ENCODE measurements at places on chromosomes 12 and 14.

- DNase-seq = peak; percentile 73
Observed at GRCh38 chr14:24430682-24431568, 1.2 kb downstream of the KHNYN start.

DNA sequence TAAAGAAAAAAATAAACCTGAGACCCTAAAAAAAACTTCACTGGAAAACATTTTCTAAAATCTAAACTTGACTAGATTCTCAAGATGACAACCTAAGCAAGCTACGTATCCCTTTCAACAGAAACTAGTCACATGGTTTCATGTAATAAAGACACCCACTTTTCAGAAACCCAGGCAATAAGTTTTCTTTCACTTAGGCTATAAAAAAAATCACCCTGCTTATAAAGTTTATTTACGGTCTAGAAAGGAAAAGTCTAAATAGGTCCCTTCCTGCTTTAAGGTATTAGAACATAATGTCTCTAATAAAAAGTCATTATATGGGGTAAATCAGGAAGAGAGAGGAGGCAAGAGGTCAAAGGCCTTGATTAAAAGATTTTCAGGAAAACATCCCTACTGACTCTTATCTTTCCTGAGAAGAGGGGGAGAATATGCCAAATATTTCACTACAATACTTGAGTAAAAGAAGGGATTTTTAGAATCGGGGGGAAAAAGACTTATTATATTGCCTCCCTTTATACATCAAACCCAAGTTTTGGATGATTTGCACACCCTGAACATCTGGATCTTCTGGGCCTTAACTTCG is 9.5 kb downstream of the CLIP1 start:
- peak; percentile 61 for DNase-seq

- no peak for DNase-seq
Observed at GRCh38 chr12:132603240-132604150, 6.9 kb downstream of the LRCOL1 start.

DNA sequence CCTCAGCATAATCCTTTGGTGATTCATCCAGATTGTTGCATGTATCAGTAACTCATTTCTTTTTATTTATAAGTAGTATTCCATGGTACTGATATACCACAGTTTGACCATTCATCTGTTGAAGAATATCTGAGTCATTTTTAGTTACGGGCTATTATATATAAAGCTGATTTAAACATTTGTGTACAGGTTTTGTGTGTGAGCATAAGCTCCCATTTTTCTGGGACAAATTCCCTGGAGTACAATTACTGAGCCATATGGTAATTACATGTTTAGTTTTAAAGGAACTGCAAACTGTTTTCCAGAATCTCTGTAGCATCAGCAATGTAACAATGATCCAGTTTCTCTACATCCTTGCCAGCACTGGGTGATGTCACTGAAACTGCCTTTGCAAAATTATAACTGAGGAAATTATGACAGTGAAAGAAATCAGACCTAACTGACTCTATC is 236.2 kb upstream of the KRR1 start:
- no peak for DNase-seq

GRCh38 chr12:2772370-2772769 is 22.4 kb upstream of the FKBP4 start:
- DNase-seq = no peak

DNA sequence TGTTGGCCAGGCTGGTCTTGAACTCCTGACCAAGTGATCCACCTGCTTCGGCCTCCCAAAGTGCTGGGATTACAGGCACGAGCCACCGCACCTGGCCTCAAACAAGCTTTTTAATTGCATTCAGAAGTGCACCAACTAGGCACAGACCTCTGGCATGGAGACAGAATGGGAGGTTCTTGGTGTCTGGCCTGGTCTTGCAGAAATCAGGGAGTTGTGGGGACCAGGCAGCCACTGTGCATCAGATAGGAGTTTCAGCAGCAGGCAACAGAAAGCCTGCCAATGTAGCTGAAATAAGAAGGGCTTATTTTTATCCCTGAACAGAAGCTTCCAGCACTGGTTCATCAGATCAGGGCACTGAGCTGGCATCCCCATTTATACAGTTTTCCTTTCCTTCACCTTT is 22.2 kb upstream of the TCL1B start:
- DNase-seq = no peak

DNA sequence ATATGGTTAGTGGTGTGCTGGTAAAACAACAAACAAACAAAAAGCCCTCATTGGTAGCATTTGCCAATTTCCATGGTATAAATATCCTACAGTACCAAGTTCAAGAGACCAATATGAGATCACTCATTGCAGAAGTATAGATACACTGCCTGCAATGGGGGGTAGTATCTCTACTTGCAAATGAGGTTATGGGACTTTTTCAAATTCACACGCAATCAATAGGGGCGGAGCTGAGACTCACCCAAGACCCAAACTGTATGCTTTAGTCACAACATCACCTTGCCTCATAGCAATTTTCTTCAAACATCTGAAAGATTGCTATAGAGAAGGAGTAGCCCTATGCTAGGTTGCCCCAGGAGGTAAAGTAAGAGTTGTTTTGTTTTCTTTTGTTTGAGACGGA is 93.7 kb downstream of the VCPKMT start:
- DNase-seq = no peak

DNA sequence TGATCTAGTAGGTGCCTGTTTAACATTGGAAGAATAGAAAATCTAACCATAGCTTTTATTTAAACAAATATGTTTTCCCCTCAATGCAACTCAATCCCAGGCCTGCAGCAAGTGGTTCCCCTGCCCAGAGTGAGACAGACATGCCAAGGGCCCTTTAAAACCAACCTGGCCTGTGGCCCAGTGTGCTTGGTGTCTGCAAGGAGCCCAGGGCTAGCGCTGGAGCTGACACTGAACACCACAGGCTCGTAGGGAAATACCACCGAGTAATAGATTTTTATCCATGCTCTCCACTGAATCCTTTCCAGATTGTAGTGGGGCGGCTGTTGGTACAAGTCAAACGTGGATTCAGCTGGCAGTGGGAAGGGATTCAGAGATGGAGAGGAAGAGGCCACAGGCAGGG is 95.6 kb upstream of the NRXN3 start:
- DNase-seq = no peak

DNA sequence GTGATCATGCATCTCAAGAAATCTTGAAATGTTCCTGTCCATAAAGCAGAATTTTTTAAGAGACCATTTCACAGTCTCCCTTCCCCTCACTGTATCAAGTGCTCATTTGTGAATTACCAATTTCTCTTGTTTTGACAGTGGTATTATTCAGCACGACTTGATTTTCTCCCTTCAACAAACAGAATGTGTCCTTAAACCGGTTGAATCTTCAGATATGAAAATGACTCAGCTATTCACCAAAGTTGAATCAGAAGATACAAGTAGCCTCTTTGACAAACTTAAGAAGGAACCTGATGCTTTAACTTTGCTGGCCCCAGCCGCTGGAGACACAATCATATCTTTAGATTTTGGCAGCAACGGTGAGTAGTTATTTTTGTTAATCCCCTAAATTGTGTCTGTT is 25.5 kb upstream of the SNAPC1 start:
- no peak for DNase-seq

DNA sequence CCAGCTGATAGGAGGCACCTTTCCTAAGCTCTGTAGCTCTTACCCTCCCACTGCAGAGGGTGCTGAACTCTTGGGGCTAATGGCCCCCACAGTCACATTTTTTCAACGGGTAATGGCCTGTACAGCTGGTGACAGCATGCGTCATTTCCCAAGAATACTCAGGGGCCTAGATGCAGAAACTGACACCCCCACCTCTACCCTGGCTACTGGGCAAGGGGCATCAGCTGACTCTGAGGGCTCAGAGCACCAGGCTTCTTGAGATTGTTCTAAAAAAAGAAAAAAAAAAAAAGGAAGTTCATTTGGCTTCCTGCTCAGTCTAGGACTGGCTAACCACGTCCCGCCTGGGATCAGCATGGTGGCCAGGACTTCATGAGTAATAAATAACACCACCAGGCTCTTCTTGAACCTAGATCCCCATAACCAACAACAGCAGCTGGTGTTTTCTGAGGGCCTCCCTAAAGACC is 35.2 kb downstream of the ZFP36L1 start:
- DNase-seq = peak; percentile 24

GRCh38 chr14:53501361-53502211 is 348.5 kb upstream of the DDHD1 start:
- no peak for DNase-seq

DNA sequence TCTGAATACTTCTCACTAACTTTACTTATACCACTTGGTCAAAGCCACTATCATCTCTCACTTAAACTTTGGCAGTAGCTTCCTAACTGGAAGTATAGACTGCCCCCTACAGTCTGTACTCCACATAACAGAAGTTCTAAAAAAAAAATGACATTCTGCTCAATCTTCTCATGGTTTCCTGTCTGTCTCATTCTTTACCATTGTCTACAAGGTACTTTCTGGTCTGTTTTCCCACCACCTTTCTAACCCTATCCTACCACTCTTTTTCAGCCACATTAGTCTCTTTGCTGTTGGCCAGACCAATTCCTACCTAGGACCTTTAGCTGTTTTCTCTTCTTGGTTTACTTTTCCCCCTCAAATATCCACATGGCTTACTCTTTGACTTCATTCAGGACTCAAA is 14.7 kb downstream of the CPSF6 start:
- DNase-seq = no peak

DNA sequence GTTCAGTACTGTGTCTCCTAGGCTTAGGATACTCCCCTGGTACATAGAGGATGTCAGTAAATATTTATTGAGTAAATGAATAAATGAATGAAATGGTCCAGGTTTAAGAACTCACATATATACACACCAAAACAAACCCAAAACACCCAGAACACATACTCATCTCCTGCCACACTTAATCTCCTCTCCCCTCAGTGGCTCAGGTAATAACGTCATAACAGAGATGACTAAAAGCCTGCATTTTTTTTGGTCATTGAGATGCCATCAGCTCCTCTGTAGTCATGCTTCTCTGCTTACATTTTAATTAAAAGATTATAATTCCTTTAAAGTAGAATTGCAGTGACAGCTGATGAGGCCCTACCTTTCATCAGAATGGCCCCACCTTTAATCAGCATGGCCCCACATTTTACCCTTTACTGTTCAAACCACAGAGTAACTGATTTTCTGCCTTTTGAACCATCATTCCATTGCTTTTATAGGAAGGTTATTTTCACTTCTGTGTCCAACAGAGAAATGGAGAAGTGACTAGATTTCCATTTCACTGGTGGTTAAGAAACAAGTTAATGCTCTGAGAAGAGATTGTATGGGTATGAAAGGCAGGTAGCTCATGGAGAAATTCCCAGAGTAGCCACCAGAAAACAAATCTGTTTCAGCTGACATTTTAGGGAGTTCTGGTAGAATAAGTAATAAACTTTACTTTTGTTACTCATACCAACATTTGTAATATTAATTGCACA is 193.4 kb upstream of the ATP2B1 start:
- DNase-seq = no peak

GRCh38 chr12:2289525-2289924 is 236.7 kb downstream of the CACNA1C start:
- no peak for DNase-seq

- no peak for DNase-seq
Observed at GRCh38 chr14:39433452-39433813, 1.2 kb upstream of the FBXO33 start.

DNA sequence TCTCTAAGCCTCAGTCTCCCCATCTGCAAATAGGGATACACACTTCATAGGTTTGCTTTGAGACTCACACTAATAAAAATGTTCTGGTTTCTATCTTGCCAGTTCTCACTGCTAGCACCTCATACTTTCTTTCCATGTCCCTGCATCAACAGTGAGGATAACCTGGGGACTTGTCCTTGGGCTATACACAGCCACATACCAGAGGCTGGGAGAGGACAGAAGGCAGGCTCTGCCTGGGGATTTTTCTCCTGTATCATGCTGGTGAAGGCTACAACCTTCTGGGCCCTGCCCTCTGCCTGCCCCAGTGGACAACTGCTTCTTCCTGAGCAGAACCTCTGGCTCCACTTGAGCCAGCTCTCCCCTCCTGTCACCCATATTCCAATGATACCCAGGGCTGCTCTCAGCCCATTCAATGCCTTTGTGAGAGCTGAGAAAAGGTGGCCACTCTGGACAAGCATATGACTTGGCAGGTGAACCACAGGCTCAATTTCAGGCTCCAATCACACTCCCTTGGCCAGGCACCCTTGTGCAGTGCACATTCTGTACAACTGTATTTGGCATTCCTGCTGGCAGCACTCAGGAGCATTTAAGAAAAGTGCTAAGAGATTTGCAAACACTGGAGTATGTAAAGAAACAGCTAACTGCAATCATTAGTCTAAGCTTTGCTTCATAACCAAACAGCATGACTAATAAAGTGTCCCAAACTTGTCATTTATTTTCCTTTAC is 135.8 kb upstream of the VRK1 start:
- no peak for DNase-seq

GRCh38 chr14:50001999-50002925 is 109.4 kb downstream of the ARF6 start:
- peak; percentile 81 for DNase-seq

DNA sequence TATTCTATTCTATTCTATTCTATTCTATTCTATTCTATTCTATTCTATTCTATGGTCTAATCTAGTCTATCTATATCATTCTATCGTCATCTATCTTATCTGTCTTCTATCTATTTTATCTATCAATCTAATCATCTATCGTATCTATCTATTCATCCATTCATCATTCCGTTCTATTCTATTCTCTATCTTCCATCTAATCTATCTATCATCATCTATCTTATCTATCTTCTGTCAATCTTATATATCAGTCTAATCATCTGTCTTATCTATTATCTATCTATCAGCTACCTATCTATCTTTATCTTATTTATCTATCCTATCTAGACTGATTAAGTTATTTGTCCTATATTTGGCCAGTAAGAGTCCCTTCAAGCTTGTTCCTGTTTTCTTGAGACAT is 831.5 kb upstream of the TMEM132C start:
- DNase-seq = no peak

DNA sequence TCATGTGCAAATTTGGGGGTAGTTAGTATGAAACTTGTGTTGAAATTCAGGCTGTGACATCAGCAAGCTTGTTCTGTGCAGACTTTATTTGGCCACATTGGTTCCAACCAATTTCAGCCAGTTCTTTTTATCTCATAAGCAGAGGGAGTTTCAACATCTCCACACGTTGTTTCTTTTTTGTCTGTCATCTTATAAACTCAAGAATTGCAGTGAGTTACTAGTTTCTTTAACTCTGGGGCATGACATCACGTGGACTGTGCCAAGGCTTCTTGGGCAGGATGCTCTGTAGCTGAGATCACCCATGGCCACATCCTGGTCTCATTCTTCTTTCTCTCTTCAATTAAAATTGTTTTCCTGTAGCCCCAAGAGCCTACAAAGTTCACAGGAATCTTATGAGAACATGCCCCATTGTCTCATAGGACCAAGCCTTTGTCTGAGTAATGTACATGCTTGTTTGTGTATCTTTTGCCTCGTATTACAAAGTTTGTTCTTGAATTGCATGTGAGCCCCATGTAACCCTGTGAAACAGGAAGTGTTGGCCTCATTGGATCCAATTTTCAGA is 982.0 kb upstream of the TMEM132C start:
- DNase-seq = no peak

Measured in CD4-positive, alpha-beta T cell treated with Interleukin-4 for 1 hour (primary cell).